ENCODE measurements at places on chromosomes 7 and 10.

- DNase-seq = no peak
Observed at GRCh38 chr10:107865691-107866090, 701.2 kb upstream of the SORCS1 start.

GRCh38 chr10:5975641-5976473, 1.5 kb downstream of the IL15RA start:
- peak; percentile 94 for DNase-seq

GRCh38 chr10:14667280-14667679, 107.4 kb downstream of the FAM107B start:
- no peak for DNase-seq

- DNase-seq = no peak
Observed at GRCh38 chr7:47336472-47337425, 245.2 kb downstream of the TNS3 start.

GRCh38 chr10:103671126-103671895, 177.8 kb downstream of the NEURL1 start:
- no peak for DNase-seq

DNA sequence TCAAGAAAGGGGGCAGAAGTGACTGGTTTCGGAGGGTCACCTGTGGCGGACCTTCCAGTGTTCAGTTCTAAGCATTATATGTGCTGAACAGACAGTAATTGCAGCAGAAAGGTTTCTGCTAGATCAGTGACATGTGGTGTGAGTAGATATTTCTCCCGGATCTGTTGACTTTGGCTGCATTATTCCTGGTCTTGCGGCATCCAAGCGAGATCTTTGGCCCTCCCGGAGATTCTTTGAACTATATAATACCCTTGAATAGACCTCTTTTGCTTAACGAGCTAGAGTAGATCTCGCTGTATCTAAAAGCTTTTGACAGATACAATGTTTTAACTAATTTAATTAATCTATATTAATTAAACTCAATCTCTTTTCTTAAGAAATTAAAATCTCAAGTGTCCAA, 99.8 kb downstream of the PTN start:
- no peak for DNase-seq

GRCh38 chr7:97009753-97010732, 4.7 kb downstream of the DLX6 start:
- no peak for DNase-seq

All from activated CD4-positive, alpha-beta T cell treated with anti-CD3 and anti-CD28 coated beads, Interleukin-2, amount 50 U/mL, for 16 hours (primary cell).